Colonic mucosa (tissue), 4 donors: ENCODE measurements at places on chromosomes 2 and 18. TPM values are rescaled to one million over a fixed set of nuclear protein-coding genes. Genes with fewer than 3 reads are reported as not detected.

- DNase-seq = no peak
Observed at GRCh38 chr2:111138839-111139238, 18.1 kb downstream of the BCL2L11 start.

GRCh38 chr2:63434024-63435001 is 154.0 kb downstream of the WDPCP start:
- no peak for DNase-seq

DNA sequence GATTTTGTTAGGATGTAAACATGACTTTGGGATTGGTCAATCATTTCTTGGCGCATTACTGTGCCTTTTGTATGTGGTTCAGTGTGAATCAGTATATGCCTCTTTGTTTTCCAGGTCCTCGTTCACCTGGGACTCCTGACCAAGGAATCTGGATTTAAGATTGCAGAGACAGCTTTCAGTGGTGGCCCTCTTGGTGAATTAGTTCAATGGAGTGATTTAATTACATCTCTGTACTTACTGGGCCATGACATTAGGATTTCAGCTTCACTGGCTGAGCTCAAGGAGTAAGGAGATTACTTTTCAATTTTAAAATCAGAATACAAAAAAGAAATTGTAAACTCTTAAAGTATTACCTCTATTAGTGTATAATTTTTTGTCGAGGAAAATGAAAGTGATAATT is 87.6 kb downstream of the MGAT5 start:
- DNase-seq = no peak

DNA sequence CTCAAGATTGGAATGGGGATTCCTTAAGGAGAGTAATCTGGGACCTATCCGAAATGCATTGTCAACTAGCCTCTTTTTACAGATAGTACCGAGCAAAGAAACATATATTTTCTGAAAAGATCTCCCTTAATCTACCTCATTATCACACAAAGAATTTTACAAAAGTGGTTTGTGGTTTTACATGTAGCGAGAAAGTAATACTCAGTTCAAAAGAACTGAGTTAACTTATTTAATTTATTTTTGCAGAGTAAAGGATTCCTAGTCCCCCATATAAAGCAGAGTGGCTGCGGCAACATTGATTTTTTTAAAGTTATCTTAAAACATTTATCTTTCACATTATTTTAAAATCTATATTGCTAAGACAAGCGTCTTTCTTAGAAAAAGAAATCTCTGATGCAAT is 15.9 kb upstream of the SOS1 start:
- DNase-seq = no peak

- no peak for DNase-seq
Observed at GRCh38 chr2:30351116-30351515, 95.9 kb upstream of the LCLAT1 start.

DNA sequence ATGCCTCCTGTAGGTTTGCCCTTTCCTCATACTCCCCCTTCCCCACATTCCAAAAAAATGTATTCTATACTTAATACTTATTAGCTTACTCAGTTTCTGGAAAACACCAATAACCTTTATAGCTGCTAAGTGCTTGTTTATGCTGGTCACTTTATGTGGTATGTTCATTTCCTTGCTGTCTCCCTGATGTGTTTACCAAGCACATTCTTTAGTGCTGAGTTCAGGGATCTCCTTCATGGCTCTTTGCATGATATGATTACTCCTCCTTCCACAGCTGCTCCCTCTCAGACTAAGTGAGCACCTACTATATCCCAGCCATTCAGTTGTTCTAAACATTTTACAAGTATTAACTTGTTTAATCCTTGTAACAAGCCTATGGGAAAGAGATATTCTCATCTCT is 698.3 kb upstream of the FANCL start:
- DNase-seq = no peak

GRCh38 chr2:201093573-201093972 is 21.8 kb downstream of the NDUFB3 start:
- no peak for DNase-seq

DNA sequence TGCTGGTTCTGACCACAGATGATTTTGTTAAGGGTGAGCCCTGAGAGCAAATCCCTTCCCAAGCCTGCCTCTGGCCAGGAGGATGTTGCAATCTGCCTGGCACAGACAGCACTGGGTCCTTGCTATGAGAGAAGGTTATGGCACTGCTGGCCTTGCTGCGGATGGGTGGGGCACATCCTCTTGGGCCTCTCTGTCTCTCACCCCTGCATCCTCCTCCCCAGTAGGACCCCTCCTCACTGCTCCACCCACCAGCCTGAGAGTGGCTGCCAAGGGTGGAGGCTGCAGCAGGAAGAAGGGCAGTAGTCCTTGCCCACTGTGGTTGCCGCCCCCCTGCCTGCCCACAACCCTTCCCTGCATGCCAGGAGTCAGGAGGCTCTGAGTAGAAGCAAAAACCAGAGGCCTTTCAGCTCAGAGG is 180.9 kb downstream of the ZBTB7C start:
- no peak for DNase-seq

- no peak for DNase-seq
Observed at GRCh38 chr2:79723830-79724229, 211.0 kb downstream of the CTNNA2 start.

GRCh38 chr2:130806370-130806769 is 30.3 kb upstream of the ARHGEF4 start:
- no peak for DNase-seq

- DNase-seq = no peak
Observed at GRCh38 chr2:6724605-6725140, 141.0 kb downstream of the CMPK2 start.

DNA sequence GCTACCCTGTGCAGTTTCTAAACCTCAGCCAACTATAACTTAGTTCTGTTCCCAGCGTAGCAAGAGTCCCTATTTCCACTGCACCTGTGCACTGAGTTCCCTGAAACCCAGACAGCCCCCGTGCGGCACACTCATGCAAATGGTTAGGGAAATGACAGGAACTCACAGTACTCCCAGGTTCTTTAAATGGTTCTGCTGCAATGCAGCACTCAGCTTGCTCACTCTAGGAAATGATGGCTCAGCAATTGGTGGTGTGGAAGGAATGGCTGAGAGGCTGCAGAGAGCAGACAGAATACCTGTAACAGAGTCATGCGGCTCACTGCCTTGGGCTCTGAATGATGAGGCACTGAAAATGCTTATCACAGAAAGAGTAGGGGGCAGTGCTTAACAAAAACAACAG is 143.0 kb downstream of the RAD51AP2 start:
- no peak for DNase-seq

GRCh38 chr2:202932425-202933138 is 20.5 kb downstream of the CARF start:
- DNase-seq = no peak

DNA sequence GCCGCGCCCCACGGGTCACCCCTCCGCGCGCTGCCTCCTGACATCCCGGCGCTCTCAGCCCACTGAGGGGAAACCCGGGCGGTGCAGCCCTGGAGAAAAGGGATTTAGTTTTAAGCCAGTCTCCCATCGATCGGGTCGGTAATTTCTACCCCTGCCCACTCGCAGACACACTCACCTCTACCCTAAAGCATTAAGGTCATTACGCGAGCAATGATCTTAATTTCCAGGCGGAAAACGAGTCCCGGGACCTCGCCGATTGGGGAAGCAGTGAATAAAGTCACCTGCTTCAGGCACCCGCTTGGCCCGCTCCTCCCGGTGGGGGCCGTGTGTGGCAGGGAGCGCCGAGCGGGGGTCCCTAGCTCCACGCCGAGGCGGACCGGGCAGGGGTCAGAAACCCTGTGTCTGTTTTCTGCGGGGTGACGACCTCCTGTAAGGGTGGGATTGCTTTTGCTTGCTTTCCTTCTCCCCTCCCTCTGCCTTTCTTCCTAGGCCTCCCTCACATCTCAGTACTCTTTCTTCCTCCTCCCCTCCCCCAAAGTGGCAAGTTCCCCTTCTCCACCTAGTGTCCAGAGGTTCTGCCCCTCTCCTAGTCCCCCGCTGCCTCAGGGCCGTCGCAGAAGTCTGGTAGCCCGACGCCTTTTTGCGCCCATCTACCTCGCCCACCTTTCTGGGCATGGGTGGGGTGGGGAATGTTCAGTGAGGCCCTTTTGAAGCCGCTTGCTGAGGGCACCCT is 142.6 kb downstream of the MEIS1 start:
- no peak for DNase-seq

DNA sequence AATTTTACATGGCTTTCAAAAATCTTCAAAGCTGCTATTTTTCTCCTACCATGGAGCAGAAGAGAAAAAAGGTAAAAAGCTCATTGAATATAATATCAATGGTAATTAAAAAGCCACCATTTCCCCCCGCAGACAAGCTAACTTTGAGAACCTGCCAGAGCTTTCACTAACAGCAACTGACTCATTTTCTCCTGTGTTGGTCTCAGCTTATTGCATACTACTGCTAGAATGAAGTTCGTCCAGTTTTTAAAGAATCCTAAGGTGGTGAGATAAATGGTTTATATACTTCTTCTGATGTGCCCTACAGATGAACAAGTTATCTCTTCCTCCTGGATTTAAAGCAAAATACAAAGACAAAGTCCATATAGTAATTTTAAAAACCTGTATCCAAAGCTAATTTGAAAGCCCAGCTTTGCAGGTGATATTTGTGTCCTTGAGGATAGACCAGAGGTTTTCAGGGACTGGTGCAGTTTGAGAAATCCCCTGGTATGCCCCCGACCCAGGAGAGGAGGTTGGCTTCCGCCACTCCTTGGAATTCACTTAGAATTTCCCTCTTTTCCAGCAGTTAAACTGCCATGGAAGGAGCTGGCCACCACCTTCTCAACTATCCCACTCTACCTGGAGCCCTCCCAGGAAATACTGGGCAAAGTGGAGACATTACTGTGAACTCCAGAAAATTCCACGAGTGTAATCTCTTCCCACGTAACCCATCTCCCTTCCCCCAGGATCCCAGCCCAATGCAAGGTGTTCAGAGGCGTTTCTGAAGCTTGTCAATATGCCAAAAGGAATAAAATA is 17.5 kb downstream of the YPEL5 start:
- DNase-seq = no peak

DNA sequence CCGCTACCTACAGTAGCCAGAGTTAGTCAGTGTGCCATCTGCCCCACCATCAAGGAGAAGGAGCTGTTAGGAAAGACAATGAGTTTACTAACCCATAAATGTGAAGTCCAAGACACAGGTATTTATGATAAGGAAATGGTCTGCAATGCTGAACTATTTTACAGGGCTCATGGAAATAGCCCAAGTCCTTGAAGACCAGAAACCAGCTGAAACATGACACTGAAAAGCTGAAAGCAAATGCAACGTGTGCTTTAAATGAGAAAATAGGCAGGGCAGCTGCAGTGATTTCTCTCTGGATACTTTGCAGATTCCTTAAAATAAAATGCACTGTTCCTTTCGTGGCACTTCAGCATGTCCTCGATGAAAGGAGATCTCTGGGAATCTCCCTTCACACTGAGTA is 256.4 kb upstream of the TCF4 start:
- no peak for DNase-seq

DNA sequence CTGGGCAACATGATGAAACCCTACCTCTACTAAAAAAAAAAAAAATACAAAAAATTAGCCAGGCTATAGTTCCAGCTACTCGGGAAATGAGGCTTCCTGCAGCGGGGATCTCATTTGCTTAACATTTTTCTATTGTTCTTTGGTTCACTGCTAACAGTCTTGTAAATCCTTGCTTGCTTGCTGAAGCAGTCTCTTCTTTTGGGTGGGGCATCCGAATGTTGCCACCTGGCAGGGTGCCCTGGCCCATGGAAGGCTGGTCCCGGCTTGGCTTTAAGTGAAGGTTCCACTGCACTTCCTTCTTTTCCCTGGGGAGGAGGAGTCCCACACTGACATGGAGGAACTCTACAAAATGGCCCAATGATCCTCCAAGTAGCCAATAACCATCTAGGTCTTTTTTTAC is 6.0 kb upstream of the ANKRD29 start:
- peak; percentile 75 for DNase-seq

- DNase-seq = no peak
Observed at GRCh38 chr2:237057893-237058300, 27.8 kb upstream of the COPS8 start.

- DNase-seq = no peak
Observed at GRCh38 chr2:130756053-130756873, 923 bp downstream of the AMER3 start.

- DNase-seq = no peak
Observed at GRCh38 chr2:28828382-28828781, 17.7 kb downstream of the SPDYA start.

GRCh38 chr2:35228584-35228983 is 1127.0 kb upstream of the CRIM1 start:
- DNase-seq = no peak

GRCh38 chr2:122028371-122029100 is 273.1 kb downstream of the TSN start:
- no peak for DNase-seq

DNA sequence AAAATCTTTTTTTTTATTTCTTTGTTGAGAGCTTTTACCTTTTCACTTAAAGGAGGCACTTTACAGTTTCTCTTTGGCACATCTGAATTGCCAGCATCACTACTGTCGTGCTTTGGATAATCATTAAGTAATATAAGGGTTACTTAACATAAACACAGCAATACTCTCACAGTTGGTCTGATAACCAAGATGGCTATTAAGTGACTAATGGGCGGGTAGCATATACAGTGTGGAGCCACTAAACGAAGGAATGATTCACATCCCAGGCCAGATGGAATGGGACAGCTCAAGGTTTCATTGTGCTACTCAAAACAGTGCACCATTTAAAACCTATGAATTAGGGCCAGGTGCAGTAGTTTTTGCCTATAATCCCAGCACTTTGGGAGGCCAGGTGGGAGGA is 28.1 kb downstream of the USP37 start:
- DNase-seq = no peak

- DNase-seq = no peak
Observed at GRCh38 chr2:115369400-115369799, 927.0 kb downstream of the DPP10 start.

DNA sequence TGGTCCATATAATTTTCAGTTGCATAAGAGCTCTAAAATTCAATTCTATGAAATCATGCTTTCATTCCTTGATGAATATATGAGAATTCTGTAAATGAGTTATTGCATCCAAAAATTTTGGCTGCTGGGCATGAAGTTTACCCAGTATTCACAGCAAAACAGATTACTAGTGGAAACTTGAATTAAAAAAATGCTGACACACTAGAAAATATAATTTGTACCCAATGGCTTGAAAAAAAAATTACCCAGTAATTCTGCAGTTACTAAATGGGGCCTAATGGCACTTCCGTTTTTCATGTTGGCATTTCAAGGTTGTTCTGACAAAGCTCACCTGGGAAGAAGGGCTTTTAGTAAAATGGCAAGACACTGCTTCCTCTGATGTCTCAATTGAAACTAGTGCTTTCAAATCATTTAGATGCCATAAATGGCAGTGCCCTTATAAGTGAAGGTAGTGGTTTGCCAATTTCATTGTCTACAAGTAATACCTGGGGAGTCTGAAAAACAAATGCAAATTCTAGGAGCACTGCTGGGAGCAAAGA is 343.6 kb downstream of the TDRD15 start:
- no peak for DNase-seq

SMC6 gene
- 25.2 TPM for total RNA-seq

MC4R gene
- total RNA-seq = not detected

MC2R gene
- total RNA-seq = not detected

LYG1 gene
- total RNA-seq = 0.96 TPM

CFC1 gene
- not detected for total RNA-seq

MAP3K19 gene
- total RNA-seq = not detected

ANKRD30BL gene
- not detected for total RNA-seq

PRSS56 gene
- not detected for total RNA-seq

MTX2 gene
- 34.9 TPM for total RNA-seq

VWC2L gene
- total RNA-seq = not detected

ARHGAP15 gene
- 3.7 TPM for total RNA-seq

SATB2 gene
- total RNA-seq = 178 TPM

NCKAP1 gene
- total RNA-seq = 133 TPM
